AML-193 (cell line): ENCODE measurements at places on chromosomes 5 and 9.
A peak's percentile ranks its signal among the peaks of the same experiment; 100 is the strongest.

- DNase-seq = peak; percentile 33
Observed at GRCh38 chr5:79025054-79025472, 40.0 kb upstream of the ARSB start.

- DNase-seq = no peak
Observed at GRCh38 chr5:60494144-60494543, 205.8 kb downstream of the DEPDC1B start.

- no peak for DNase-seq
Observed at GRCh38 chr9:107465467-107466451, 23.8 kb downstream of the KLF4 start.

- DNase-seq = no peak
Observed at GRCh38 chr9:88871669-88872068, 119.6 kb upstream of the S1PR3 start.

DNA sequence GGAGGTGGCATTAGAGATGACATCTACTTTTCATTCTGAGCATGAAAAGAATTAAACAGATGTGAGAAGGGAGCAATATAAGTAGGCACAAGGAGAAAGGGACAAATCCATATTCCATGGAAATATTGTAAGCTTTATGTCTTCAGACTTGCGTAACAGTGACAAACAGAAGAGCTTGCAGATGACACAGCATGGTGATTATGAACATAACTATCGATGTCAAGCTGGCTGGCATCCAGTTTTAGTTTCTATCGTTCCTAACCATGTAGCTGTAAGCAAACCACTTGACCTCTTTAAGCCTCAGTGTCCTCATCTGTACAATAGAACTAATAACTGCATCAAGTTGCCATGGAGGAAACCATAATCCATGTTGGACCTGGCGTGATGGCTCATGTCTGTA, 246.7 kb upstream of the ADRA1B start:
- DNase-seq = no peak

DNA sequence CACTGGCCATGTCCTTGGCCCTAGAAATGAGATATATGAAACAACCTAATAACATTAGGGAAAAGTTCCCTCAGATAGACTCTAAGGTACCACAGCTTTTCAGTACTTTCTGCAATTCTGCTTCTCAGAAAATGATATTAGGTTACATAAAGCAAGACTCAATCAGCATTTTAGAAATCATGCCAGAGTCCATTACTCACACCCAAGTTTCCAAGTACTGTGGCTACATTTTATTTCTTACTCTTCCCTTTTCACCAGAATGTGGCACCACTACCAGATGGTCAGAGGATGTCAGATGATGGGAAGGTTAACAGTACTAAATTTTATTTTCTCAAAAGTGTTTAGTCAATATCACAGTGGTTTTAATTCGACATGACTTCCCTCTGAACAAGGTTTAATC, 217.2 kb downstream of the MLLT3 start:
- no peak for DNase-seq

DNA sequence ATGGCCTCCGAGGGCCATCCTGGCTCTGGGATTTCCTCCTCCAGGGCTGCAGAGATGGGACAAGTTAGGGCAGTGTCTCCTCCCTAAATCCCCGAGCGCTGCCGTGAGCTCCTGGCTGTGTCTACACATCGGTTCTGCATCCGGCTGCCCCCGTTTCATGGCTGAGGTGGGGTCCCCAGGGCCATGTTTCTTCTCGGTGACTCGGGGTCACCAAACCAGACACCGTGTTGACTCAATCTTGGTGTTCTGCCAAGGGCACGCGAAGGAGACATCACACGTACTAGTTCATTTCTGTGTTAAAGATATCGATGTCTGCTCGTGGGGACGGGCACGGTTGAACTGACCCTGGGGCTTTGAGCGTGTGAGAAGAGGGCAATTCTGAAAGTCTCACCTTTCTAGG, 60.7 kb downstream of the COL5A1 start:
- DNase-seq = no peak

DNA sequence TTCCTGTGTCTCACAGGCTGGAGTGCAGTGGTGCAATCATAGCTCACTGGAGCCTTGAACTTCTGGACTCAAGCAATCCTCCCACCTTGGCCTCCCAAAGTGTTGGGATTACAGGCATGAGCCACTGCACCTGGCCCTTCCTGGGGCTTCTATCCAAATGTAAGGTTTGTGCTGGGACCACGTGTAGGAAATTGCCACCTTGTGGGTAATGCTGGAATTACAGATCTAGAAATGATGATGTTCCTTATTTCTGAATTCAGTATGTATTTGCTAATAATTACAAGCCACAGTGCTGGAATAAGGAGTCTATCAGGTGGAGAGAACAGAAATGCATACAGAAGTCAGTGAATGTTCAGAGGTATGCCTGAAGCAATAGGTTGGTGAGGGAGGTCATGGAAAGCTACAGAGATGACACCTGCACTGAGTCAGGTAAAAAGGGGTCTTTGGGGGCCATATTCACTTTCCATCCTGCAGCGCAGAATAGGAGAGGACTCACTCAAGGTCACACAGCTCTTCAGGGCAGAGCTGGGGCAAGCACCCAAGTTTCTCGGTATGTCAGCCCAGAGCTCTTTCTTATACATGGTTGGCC, 8.8 kb upstream of the IGFBPL1 start:
- peak; percentile 23 for DNase-seq

DNA sequence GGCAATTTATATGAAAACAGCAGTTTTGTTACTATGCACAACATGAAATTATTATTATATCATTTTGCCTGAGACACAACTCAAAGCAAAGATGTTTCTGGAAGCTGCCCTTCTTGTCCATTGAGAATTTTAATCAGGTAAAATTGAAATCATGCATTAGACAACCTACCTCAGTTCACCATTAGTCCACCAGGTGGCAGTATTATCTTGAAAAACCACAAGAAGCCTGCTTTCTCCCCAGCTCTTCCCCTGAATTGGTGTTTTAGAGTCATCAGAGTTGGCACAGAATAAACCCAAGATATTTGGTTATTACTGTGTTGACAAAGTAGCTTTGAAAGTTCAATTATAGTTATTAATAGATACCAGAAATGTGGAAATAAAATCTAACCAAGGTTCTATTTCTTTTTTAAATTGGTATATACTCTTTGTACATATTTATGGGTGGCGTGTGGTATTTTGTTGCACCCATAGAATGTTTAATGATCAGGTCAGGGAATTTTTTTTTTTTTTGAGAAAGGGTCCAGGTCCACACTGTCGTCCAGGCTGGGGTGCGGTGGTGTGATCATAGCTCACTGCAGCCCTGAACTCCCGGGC, 25.7 kb downstream of the UTP15 start:
- DNase-seq = peak; percentile 45

GRCh38 chr9:134556531-134557068, 85.0 kb upstream of the COL5A1 start:
- DNase-seq = no peak

- DNase-seq = peak; percentile 80
Observed at GRCh38 chr9:112174222-112174964, 704 bp downstream of the SUSD1 start.

GRCh38 chr5:179346401-179346800, 1.1 kb upstream of the ADAMTS2 start:
- DNase-seq = no peak

GRCh38 chr5:74765929-74766328, 988 bp downstream of the GFM2 start:
- DNase-seq = no peak

DNA sequence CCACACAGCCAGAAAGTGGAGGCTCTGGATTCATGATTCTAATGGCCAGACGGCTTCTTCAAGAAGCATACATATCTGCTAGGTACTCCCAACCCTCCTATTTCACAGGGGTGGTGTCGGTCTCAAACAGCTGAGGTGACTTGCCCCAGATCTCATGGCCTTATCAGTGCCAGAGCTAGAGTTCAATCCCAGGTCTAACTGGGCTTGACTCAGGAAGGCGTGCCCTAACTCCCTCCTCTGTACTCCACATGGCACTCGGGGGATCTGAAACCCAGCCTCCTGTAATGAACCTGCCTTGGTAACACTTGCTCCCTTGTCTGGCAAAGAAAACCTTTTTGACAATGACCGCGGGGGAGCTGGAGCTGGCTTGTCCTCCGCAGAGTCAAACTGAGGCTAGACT, 2.1 kb downstream of the QRFP start:
- DNase-seq = no peak

GRCh38 chr5:170439223-170439943, 50.2 kb upstream of the KCNMB1 start:
- no peak for DNase-seq

GRCh38 chr5:73321757-73322436, 126.7 kb downstream of the FOXD1 start:
- no peak for DNase-seq
